ENCODE measurements at places on chromosomes 4 and X.

DNA sequence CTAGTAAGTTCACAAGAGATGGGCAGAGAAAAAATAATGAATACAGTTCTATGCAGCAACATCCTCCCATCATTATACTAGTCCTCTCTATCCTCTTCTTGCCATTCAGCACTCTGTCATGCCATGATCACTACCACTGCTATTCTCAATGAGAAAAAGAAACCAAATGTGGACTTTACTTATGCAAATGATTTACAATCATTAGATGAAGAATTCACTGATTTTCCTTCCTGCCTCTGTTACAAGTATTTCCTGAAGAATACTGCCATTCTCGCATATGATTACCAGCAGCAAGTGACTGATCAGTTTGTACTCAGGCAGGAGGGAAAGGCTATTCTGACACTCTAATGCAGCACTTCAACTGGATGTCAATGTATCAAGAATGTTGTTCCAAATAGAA, 50.3 kb downstream of the WDFY3 start:
- DNase-seq, result no peak

DNA sequence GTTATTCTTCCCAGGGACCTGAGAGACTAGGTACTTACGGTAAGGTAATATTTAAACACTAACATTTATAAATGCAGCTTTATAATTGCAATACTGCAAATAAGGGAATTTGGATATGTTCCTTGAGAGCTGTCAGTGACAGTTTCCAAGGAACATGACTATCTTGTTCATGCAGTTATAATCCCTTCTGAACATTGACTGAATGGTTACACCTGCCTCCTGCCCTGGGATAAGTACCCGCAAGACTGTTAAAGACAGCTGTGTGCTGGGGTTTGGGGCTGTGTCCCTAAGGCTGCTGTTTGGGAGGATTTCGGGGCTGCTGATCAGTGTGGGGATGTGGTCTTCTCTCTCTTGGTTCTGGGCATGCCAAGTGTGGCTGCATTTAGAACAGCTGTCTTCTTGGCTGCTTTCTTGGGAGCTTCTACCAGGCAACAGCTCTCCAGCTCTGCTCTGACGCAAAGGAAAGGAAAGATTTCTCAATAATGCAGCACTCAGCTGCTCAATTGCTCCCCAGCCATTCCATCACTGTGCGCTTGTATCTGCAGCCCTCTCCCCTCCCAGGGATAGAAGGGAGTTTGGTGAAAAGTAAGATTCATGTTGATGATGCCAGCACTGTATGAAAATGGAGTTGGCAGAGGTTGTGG, 298.8 kb upstream of the TAPT1 start:
- DNase-seq, result no peak

DNA sequence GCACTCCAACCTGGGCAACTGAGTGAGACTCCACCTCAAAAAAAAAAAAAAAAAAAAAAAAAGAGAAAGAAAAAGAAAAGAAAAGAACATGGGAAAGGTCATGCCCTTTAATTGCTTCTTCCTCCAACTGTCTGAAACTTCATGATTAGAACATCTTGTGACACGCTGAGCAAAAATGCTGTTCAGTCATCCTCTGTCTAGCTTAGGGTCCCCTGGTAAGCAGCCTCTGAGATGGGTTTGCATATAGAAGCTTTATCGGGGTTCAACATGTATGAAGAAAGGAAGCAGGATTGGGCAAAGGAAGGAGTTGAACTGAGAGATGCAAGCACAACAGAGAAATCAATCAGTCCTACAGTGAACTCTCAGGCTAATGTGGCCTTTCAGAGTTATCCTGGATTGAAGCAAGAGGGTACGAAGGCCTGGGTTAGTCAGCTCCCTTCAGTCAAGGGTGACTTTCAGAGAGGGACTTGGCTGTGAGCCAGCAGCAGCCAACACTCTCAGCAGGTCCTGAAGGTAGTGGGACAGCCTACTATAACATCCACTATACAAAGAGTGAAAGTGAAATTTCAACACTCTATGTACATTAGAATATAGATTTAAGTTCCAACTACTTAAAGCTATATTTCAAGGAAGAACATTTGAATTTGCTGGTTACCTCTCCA, 11.4 kb downstream of the MAOB start:
- no peak for DNase-seq

DNA sequence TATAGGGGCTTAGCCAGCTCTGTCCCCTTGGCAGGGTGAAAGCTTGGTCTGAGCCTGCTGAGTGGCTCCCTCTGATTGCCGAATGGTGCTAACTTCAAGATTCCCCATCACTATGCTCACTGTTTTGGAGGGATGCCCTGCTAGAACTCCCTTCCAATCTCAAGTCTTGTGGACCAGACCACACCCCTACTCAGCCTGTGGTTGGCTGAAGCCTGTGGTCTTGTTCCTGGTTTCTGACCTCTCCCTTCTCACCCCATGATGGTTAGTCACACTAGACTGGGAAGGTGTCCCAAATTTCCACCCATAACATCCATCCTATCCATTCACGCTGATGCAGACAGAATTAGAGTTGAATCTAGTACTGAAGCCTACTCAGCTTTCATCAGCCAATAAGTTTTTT, 184.7 kb upstream of the NDP start:
- no peak for DNase-seq

DNA sequence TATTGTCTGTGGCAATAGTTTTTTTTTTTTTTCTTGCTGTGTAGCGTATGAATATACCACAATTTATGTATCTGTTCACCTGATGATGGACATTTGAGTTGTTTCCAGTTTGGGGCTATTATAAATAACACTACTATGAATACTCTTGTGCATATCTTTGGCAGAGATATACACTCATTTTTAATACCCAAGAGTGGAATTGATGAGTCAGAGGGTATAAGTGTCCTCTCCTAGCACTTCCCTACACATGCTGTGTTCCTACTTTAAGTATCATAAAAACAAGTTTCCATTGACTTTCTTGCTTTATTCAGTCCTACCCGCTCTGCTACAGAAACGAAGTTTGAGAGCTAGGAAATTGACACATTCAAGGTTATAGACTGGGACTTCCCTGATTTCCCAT, 39.8 kb downstream of the XIAP start:
- no peak for DNase-seq

DNA sequence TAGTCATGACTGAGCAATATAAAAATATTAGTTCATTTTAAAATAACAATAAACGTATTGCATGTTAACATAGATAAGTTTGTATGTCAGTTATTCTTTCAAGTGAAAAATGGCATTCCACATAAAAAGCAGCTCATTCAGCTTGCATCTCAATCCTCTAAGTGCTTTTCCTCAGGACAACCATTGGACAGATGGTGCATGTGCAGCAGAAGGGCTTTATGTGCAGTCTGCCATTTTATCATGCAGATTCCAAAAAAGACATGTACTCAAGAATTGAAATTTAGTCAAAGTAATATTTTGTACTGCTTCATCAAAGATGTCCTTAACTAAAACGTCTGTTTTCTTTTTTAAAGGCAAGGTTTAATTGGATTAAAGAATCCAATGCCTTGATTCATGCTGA, 93.4 kb downstream of the RS1 start:
- no peak for DNase-seq

GRCh38 chr4:23355258-23355657, 534.6 kb downstream of the PPARGC1A start:
- DNase-seq, result no peak

GRCh38 chr4:109833756-109834155, 6.0 kb downstream of the RRH start:
- no peak for DNase-seq

GRCh38 chr4:38759113-38759789, 23.5 kb downstream of the TLR10 start:
- DNase-seq, result no peak

DNA sequence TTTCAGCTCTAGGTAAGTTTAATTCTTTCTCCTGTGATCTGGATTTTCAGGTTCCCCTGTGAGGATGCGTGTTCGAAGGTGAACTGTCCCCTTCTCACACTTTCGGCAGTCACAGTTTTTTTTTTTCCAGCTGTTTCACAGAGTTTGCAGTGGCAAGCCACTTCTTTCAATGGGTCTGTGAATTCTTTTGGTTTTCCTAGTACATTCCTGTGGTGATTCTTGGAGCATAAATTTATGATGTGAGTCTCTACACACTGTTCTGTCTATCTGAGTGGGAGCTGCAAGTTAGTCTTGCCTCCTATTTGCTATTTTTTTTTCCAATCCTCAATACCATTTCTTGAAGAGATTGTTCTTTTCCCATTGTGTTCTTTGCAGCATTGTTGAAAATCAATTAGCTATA, 595.5 kb downstream of the RAPGEF2 start:
- DNase-seq, result no peak

Measured in activated CD8-positive, alpha-beta memory T cell treated with anti-CD3 and anti-CD28 coated beads for 1 hour (primary cell).